ENCODE measurements at places on chromosomes 6 and 20.

DNA sequence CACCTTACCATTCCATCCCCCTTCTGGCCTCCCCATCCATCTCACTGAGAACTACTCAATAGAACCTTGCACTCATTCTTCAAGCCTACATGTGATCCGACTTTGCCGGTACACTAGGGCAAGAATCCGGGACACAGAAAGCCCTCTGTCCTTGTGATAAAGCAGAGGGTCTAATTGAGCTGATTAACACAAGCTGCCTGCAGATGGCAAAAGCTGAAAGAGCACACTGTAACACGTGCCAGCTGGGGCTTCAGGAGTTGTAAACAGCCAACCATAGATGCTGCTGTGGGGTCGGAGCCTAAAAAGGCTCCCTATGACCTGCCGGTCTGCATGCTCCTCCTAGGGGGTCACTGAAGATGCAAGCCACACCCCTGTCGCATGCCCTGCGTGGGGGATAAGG is 124.1 kb downstream of the RNF144B start:
- DNase-seq = no peak

- no peak for DNase-seq
Measured at GRCh38 chr6:57262488-57262887, 40.4 kb upstream of the RAB23 start.

DNA sequence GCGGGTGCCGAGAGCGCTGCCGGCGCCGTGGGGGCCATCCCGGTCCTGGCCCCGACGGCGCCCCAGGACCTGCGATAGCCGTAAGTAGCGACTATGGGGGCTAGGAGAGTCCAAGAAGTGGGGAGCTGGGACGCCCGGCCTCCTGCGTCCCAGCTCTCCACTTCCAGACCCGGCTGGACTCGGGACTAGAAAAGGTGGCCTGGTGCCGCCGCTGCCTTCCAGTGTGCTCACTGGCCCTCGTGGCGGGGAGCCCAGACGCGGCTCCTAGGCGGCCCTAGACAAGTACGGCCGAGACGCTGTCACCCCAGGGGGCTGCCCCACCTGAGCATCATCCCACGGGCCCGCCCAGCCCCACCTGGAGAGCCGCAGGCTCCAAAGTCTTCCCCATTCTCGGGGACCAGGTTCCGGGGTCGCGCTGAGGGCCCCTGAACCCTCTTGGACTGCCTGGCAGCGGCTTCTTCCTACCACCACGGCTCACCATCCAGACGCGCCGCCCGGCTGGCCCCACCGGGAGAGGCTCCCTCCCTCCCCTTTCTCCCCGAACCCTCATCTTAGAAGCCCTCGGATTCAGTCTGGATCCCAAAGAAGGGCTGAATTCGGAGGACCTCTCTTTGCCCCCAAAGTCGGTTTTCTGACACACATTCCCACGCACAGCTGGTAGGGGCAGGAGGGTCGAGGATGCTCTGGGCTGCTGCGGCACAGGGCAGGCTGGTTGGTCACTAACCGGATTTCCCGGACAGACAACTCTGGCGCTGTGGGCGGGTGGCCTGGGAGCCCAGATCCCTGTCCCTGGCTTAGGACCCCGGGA is 870 bp upstream of the MDFI start:
- DNase-seq = no peak

GRCh38 chr20:40960101-40960500 is 68.5 kb upstream of the TOP1 start:
- DNase-seq = no peak

DNA sequence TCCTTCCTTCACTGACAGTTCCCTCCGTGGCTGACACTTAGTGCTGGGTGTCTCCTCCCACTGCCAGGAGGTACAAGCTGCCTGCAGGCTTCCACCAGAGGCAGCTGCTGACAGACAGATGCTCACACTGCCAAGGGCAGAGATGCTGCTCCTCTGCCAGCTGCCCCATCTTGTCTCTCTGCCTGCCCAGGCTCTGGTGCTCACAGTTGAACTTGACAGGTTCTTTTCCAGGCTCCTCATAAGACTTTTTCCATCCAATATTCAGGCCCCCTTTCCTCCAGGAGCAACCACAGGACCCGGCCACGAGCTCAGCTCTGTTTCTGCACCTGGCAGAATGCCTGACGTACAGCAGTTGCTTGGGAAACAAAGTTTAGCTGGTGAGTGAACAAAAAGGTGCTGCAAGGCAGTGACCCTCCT is 79.8 kb downstream of the PSMB1 start:
- no peak for DNase-seq

- no peak for DNase-seq
Measured at GRCh38 chr6:125810445-125810844, 19.7 kb downstream of the NCOA7 start.

DNA sequence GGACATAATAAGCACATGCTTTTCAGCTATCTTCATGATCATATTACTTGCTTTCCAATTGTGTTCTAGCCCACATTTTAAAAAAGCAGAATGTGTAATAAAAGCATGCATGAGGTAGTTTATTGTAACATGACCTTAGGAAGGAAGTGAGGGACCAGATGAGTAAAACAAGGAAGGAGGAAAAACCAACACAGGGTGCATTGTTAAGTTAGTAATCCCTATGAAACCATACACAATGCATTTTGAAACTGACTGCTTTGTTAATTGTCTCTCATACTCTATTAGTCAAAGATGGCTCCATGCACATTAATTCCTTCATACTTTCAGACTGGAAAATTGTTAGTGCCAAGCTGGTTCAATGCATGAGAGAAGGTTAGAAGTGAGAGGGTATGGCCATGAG is 37.7 kb upstream of the CENPW start:
- DNase-seq = no peak

GRCh38 chr6:16345449-16346330 is 107.3 kb downstream of the GMPR start:
- no peak for DNase-seq

DNA sequence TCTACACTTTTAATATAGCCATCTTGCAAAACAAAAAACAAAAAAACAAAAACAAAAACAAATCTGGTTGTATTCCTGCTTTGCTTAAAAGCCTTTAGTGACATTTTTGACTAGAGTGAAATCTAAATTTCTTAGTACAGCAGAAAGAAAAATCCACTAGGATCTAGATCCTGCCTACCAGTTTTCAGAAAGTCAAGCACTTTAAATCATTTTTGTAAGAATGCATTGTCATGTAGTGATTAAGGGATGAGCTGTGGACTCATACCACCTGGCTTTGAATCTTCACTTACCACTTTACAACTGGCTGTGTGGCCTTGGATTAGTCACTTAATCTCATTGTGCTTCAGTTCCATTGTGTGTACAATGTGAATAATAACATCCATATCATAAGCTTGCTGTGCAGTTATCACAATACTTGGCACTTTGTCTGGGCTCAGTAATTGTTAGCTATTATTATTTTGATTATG is 4.0 kb downstream of the MKKS start:
- DNase-seq = no peak

GRCh38 chr20:19492116-19492515 is 265.9 kb upstream of the RIN2 start:
- no peak for DNase-seq

- DNase-seq = no peak
Measured at GRCh38 chr6:157608221-157609075, 214.6 kb upstream of the SNX9 start.

- DNase-seq = no peak
Measured at GRCh38 chr6:157868835-157869234, 45.8 kb downstream of the SNX9 start.

DNA sequence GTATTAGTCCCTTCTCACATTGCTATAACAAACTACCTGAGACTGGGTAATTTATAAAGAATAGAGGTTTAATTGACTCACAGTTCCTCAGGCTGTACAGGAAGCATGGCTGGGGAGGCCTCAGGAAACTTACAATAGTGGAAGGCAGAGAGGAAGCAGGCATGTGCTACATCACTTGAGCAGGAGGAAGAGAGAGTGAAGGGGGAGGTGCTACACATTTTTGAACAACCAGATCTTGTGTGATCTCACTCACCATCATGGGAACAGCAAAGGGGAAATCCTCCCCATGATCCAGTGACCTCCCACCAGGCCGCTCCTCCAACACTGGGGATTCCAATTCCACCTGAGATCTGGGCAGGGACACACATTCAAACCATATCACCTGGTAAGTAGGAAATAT is 630.6 kb downstream of the QKI start:
- no peak for DNase-seq

DNA sequence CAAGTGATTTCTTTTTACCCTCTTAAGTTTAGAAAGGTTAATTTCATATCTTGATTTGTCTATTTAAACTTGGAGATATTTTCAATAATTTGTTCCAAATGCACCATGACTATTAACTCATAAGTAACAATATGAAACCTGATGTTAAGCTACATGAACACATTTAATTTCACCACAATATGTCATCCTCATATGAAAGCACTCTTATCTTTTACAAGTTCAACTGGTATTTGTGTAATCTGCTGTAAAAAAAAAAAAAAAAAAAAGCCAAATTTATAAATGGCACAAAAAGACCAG is 110.4 kb downstream of the HFE start:
- no peak for DNase-seq

All from activated T-cell treated with anti-CD3 and anti-CD28 coated beads for 48 hours (primary cell).